Uterus (tissue), 4 donors: ENCODE measurements at places on chromosomes 13 and 19.

DNA sequence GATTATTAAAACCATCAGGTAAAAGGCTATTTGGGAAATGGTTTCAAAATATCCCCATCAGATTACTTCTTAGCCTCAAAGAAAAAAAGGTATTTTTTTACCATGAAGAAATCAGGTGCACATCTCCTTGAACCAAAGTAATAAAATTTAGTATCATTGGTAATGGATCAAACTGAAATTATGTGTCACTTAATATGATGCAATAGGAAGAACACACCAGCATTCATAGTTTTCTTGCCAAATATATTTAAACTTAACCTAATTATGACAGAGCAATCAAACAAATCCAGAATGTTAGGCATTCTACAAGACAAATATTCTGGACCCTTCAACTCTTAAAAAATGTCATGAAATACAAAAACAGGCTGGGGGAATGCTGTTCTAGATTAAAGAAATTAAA lies 4.1 kb upstream of the ZNF420 start:
- no peak for DNase-seq

DNA sequence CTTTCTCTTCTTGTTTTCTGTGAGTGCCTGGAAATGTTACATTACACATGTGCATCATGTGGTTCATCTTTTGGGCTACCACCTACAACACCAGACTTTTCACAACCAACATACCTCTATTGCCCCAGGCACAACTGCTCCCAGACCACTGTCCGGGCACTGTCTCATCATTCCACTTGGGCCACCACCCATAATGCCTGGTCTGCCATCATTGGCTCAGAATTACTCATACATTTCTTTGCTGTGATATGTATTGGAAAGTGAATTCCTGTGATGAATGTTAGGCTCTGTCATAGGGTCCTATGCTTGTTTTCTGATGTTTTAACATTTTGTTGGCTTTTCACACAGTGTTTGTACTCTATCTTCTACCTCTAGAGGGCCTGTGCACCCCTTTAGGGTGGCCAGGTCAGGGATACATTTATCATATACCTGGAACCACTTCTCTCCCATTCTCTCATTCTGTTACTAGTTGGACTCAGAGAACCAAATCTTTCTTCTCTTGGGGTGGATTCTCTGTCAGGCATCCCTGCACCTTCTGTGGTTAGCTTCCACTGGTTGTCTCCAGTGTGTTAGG lies 172.8 kb downstream of the NHLRC3 start:
- no peak for DNase-seq

- no peak for DNase-seq
Observed at GRCh38 chr13:59343993-59344822, 819.5 kb downstream of the DIAPH3 start.

- DNase-seq = no peak
Observed at GRCh38 chr13:79987761-79988160, 353.2 kb downstream of the SPRY2 start.

DNA sequence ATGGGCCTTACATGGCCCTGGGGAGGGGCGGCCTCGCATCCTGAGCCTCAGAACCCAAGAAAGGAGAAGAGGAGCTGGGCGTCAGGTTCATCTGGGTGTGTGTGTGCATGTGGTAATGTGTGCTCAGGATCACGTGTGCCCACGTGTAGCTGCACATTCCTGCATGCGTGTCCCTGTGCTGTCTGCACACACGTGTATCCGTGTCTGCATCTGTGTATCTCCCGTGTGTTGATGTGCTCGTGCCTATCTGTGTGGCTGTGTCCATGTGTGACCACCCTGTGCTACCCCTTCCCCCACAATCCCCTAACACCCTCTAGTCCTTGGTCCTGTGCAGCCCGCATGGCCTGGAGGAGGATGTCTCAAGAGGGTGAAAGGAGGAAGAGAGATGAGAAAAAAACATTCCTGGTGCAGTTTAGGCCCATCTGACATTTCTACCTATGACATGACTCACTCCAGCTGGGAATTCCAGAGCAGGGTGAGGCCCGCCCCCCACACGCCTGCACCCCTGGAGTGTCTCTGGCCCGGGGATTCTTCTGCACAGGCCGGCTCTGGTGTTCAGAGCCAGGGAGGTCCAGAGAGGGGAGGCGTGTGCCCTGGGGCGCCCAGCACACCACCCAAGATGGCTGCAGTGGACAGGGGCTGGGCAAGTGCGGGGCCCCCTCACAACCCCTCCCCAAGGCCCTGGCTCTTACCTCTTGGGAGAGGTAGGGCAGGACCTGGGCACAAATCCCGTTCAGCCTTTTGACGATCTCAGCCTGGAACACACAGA lies 7.1 kb downstream of the TLE5 start:
- no peak for DNase-seq

DNA sequence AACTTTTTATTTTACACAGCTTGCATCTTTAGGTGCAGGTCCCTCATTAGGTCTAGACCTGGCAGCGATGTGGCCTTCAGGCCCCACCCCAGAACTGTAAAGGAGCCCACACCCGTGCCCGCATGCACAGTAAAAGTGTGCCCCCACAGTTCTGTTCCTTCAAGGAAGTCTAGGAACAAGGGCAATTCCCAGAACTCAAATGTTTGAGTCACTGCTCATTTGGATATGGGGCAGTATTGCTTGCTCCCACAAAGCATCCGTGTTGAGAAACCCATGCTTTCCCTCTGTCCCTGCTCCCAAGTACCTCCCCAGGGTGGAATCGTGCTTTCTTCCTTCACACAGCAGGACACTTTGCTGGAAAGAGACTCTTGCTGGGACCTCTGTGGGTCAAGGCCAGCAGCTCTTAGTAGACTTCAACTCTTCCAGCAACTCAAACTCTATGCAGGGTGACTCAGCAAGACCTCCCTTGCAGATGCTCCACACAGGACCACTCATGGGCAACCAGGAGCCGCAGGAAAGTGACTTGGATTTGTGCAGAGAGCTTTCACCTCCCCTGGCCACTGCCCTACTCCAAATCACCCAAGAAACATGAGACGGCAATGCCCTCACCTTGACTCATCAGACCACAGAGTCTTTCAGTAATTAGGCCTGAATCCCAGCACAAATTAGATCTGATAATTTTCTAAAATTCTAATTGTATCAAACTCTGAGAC lies 12.3 kb downstream of the SLC7A1 start:
- DNase-seq = no peak

DNA sequence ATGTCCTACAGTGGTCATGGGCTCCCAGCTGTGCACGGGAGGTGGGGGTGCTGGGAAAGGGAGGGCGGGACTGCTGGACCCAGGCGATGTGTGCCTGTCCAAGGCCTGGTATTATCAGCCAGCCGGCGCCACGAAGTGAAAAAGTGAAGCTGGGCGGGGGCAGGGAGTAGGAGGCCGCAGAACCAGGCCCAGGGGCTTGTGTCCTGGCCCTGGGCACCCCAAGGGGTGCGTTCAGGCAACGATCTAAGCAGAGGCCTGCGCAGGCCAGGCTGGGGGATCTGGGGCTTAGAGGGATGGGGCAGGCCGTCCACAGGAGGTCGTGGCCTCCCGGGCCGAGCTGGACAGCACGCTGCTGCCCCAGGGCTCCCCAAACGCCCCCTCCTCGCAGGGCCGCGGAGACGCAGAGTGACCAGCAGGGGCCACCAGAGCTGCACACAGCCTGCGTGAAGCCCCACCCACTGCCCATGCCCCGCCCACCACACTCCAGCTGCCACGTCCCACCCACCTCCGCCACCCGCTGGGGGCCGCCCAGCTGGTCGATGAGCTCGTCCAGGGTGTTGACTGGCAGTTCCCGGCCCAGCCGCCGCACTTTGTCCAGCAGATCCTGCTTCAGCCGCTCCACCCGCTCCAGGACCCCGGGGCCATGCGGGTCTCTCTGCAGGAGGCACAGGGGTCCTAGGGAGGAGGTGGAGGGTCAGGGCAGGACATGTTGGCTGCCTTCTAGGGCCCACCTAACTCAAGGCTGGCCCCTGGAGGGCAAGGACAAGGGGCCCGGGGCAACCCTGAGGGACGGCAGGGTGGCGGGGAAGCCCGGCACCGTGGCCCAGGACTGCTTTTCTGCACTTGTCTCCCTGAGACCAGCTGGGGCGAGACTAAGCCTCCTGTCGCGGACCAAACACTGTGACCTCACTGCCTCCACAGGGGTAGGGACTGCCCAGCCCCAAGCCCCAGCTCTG lies 9.5 kb downstream of the GPX4 start:
- peak; percentile 97 for DNase-seq

DNA sequence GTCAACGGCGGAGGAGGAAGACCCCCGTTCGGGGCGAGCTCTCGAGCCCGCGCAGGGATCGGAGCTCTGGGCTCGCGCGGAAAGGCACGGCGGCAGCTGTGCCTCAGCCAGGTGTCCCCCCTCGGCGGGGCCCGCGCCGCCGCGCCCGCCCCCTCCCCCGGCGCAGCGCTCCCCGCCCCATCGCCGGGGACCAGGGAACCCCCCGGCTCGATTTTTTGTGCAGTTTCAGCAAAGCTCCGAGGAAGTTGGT lies 110.0 kb downstream of the KCNRG start:
- no peak for DNase-seq

DNA sequence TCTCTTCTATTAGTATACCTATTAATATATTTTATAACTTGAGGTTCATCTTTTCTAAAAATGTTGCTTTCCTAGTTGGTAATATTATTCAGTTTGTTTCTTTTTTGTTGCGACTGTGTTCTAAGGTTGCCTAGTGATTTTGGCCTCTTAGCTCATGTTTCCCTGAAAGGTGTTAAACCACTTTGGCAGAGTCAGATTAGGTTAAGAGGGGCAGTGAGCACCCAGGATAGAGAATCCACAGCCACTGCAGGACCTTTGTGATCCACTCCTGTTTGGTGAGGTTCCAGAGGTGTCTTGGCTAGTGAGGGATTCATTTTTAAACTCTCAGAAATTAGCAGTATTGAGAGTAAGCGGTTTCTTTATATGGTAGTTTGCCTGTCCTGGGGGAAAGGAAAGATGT lies 14.9 kb upstream of the GPR18 start:
- DNase-seq = no peak

GRCh38 chr13:80030491-80030890 lies 310.4 kb downstream of the SPRY2 start:
- no peak for DNase-seq

- no peak for DNase-seq
Observed at GRCh38 chr19:56101746-56102535, 19.2 kb downstream of the ZNF787 start.

DNA sequence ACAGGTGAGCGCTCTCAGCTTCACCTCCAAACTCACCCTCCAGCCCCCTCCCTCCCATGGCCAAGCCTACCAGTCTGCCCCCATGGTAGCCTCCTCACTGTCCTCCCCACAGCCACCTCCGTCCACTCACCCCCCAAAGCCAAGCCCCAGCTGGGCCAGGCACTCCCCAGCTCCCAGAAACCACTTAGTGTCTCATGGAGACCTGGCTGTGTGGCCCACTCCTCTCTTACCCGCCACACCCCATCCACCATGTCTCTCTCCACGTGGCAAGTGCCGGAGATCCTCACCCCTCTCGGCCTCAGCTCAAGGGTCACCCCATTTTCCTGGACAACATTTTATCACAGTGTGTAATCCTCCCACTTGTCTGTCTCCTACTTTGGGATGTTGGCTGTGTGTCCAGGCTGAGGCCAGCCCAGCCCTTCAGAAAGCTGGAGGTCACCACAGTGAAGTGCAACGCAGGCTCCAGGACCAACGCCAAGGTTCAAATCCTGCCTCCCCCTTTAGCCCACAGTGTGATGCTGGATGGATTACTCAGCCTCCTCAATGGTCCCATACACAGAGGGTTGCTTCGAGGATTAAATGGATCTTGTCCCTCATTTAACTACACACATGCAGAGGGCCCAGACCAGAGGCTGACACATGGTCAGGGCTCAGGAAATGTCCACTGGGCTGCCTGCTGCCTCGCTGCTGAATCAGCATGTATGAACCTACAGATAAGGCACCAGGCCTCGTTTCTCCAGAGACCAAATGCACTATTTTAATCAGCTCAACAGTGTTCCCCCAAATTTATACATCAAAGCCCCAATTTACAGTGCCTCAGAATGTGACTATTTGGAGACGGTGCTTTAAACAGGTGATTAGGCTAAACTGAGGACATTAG lies 71.3 kb downstream of the CEBPG start:
- DNase-seq = no peak

GRCh38 chr13:29847501-29847983 lies 2.9 kb downstream of the UBL3 start:
- DNase-seq = peak; percentile 42

- DNase-seq = no peak
Observed at GRCh38 chr19:41265395-41266153, 1.4 kb downstream of the HNRNPUL1 start.

GRCh38 chr19:18251587-18252369 lies 22.5 kb downstream of the IQCN start:
- DNase-seq = peak; percentile 75

- no peak for DNase-seq
Observed at GRCh38 chr13:71801165-71801760, 65.7 kb downstream of the DACH1 start.

GRCh38 chr19:34051255-34051654 lies 121.0 kb upstream of the LSM14A start:
- no peak for DNase-seq

- no peak for DNase-seq
Observed at GRCh38 chr13:44197791-44198770, 175.5 kb upstream of the SERP2 start.

DNA sequence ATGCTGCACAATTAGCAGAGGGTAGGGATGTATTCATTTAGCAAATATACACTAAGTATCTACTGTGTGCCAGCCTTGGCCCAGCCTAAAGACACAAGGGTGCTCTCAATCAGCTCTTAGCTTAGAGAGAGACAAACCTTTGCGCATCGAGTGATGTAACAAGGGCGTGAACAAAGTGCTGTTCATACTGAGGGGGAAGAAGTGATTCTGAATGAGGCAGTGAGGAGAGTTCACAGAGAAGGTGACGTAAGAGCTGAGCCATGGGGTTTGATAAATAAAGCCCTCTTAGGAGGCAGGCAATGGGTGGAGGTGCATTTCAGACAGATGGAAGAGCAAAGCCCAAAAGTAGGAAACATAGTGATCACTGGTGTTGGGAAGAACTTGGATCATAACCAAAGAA lies 68.5 kb downstream of the FLT1 start:
- DNase-seq = no peak

DNA sequence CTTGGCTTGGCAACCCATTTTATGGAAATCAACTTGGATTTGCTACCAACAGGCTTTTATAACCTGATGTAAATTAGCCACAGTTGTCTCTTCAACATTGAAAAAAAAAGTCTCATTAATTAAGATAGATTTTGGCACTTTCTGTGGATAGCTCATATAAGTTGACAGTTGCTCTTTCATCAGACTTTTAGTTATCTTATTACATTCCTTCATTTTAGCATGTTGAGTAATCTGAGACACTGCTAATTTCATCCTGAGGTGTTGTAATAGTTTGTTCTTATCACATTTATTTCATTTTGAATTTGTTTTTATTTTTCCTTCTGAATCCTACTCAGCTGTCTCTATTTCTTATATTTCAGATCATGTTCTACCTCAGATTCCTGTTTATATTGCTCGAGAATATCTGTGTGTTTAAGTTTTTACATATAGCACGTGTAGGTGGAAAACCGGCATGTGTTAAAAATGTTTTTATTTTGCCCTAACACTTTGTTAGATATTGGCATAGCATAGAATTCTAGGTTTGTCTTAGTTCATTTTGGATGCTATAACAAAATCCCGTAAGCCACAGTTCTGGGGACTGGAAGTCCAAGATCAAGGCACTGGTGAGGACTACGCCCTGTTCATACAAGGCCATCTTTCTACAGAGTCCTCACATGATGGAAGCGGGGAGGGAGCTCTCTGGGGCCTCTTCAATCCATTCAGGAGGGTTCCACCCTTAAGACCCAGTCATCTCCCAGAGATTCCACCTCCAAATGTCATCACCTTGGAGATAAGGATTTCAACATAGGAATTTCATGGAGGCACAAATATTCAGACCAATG lies 239.4 kb downstream of the COL4A1 start:
- no peak for DNase-seq
